ENCODE measurements at places on chromosomes 12 and 14. TPM values are rescaled to one million over a fixed set of nuclear protein-coding genes. Genes with fewer than 3 reads are reported as not detected.

Gene CAPZA3
- total RNA-seq = not detected

Gene NUP37
- total RNA-seq = 13.4 TPM

Gene MSI1
- 1.2 TPM for total RNA-seq

Gene ETFBKMT
- total RNA-seq = 6.3 TPM

Gene KERA
- 0.10 TPM for total RNA-seq

Gene BMP4
- total RNA-seq = 13.2 TPM

DNA sequence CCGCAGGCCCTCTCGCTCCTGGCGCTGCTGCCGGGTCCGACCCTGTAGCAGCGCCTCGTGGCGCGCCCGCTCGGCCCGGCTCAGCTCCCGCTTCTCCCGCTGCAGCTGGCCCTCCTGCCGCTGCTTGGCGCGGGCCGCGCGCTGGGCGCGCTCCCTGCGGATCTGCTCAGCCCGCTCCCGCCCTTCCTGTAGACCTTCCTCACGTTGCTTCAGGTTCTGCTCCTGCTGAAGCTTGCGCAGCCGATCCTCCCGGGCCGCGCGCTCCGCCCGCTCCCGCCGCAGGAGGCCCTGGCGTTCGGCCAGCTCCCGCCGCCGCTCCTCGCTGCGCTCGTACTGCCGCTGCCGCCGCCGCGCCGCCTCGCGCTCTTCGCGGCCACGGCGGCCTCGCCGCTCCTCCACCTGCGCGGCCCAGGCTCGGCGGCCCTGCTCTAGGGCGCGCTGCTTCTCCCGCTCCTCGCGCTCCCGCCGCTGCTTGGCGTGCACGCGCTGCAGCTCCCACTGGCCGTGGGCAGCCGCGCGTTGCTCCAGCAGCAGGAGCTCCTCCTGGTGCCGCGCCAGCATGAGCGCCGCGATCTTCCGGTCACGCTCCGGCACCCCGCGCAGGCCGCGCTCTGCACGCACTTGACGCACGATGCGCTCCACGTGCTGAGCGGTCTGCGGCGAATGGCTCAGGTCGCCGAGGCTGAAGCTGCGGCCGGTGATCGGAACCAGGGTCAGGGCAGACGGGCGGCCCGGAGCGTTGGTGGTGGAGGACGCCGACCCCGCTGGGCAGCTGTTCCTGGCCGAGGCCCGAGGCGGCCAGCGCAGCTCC is 2.4 kb downstream of the CCDC177 start:
- H3K4me1 ChIP-seq = peaks cover 14% of the 10 kb centered on the region
- no peak overlapping the region for H3K27ac ChIP-seq
- H3K36me3 ChIP-seq = no peaks in the 10 kb centered on the region
- peaks cover 3% of the 10 kb centered on the region for H3K27me3 ChIP-seq

DNA sequence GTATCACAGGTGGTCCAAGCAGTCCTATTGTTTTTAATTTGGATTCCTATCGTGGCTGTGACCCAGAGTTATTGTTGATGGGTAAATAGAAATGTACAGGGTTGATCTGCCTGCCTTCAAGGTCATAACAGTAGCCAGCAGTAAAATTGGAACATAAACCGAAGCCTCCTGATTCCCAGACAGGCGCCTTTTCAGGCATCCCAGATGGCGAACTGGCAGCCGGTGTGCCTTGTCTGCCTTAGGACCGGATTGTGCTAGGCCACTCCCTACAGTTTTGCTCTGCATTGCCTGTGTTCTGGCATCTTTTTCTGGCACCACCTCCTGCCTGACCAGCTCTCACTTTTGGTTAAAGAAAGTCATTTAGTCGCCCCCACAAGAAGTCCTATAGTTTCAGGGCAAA is 22.2 kb downstream of the TMEM117 start:
- DNase-seq = no peak
- H3K27ac ChIP-seq = no peak overlapping the region
- no peaks in the 10 kb centered on the region for H3K27me3 ChIP-seq
- H3K4me1 ChIP-seq = no peaks in the 10 kb centered on the region
- no peak overlapping the region for H3K4me3 ChIP-seq
- no peaks in the 10 kb centered on the region for H3K36me3 ChIP-seq

DNA sequence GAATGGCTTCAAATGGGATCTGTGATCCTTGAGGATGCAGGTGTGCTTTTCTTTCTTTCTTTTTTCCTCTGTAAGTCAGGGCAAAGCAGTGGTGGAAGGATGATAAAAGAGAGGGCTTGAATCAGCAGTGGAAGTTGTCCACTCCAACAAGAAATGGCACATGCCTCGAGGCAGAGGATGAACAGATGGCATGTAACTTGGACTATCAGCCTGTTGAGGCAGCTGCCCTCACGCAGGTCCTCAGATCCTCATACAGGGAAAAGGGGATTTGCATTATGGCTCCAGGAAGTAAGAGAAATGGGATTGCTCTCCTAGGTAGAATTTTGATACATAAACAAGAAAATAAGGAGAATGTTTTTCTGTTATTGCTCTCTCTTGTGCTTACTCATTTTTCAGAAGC is 368.0 kb downstream of the FUT8 start:
- no peaks in the 10 kb centered on the region for H3K36me3 ChIP-seq
- H3K27ac ChIP-seq = no peak overlapping the region
- no peaks in the 10 kb centered on the region for H3K4me1 ChIP-seq
- H3K4me3 ChIP-seq = no peak overlapping the region

GRCh38 chr12:47763481-47764346 is 5.0 kb upstream of the RAPGEF3 start:
- no peaks in the 10 kb centered on the region for H3K27me3 ChIP-seq
- H3K4me3 ChIP-seq = no peak overlapping the region
- peaks cover 19% of the 10 kb centered on the region for H3K4me1 ChIP-seq
- H3K36me3 ChIP-seq = no peaks in the 10 kb centered on the region
- peak overlapping the region; percentile 55 for H3K27ac ChIP-seq

GRCh38 chr12:64627771-64628170 is 17.5 kb downstream of the RASSF3 start:
- DNase-seq = no peak
- H3K36me3 ChIP-seq = no peaks in the 10 kb centered on the region
- H3K27ac ChIP-seq = no peak overlapping the region
- H3K4me3 ChIP-seq = no peak overlapping the region
- H3K4me1 ChIP-seq = peaks cover 4% of the 10 kb centered on the region
